Central memory CD4-positive, alpha-beta T cell (primary cell): ENCODE measurements at places on chromosomes 6 and 20.
A peak's percentile ranks its signal among the peaks of the same experiment; 100 is the strongest.

DNA sequence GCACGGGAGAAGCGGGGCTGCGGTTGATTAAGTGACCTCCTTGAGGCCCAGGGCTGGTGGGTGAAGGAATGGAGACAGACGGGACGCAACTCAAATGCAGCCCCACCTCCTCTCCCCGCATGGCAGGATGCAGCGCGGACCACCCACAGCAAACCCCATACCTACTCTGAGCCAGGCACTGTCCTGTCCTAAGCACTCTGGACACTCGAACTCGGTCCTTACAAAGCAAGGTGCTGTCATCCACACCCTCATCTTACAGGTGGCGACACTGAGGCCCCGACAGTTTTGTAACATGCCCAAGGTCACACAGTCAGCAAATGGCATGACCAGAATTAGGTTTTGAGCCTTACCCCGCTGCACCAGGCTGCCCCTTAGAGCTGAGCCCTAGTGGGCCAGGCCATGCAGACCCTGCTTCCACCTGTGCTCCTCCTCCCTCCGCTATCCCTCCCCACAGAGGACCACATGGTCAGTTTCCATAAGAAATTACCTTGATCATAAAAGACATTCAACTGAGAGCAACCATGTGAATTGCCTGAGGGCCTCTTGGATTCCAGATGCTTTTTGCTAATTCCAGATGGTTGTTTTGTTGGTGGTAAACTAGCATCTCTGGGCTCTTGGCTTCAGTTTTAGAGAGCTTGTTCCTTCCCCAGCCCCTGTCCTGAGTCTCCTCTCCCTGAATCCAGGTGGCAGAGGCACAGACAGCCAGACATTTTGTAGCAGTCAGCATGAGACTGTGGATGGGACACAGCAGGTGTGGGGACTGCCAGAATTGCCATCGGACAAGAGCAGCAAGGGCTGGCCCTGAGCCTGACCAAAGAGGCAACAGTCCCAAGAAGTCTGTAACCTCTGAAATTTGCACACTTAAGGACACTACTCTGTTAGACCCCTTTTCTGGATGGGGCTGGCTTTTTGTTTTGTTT lies 171.9 kb upstream of the PMEPA1 start:
- DNase-seq: no peak

DNA sequence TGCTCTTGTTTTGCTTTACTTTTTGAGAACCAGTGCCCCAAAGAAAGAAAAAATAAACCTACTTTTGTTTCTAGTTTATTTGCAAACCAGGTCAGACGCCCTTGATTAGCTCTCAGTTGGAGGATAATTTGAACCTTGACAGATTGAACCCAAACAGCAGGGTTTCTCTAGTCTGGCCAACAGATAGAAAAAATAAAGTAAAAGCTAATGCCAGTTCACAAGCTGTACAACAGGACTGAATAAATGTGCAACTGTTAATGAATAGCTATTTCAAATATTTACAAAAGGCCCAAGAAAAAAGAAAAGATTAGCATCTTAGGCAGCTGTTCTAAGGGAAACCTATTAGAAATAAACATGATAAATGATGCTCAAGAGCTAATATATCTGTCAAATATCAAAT lies 331.8 kb downstream of the CDKAL1 start:
- DNase-seq: no peak

- no peak for DNase-seq
Observed at GRCh38 chr6:3888153-3888957, 39.2 kb downstream of the FAM50B start.

DNA sequence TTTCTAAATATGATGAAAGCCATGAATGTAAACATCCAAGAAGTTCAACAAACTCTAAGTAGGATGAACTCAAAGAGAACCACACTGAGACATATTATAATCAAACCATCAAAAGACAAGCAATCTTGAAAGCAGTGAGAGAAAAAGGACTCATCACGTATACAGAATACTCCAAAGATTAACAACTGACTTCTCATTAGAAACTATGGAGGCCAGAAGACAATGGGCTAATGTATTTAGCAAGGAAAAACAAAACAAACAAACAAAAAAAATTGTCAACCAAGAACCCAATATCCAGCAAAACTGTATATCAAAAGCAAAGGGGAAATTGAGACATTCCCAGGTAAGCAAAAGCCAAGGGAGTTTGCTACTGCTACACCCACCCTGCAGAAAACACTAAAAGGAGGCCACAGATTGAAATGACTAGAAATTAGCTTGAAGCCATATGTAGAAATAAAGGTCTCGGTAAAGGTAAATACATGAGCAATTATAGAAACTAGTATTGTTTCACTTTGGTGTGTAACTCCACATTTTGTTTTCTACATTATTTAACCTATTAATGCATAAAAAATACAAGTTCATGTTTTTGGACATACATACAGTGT lies 301.1 kb upstream of the QKI start:
- no peak for DNase-seq

GRCh38 chr20:1334370-1334731 lies 5.4 kb upstream of the SDCBP2 start:
- no peak for DNase-seq

DNA sequence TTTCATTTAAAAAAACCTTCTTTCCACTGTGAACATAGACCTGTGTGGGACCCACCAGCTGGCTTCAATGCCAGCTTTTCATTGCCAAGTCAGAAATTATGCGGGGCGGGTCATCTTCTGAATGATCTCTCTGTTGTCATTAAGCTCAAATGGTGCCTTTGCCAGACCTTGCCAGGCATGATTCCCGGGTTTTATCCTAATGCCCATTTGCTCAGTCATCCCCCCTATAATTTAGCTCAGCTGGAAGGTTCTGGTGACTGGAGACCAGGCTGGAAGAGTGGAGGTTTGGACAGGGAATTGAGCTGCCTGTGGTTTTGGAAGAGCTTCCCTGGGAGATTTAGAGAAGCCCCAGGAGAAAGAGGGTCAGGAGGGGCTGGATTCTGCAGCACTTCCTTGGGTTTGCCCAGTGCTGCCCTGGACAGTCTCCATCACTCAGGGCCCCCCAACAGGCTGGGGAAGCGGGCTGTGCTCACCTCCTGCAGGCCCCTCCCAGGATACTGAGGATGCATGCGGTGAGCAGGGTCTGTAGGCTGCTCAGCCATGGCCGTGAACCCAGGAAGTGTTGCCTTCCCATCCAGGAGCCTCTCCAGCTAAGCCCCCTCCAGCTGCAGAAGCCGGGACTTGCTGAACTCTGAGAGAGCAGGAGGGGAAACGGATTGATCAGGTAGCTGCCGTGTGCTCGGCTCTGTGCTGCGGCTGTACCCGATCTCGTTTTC lies 273.0 kb downstream of the CDH4 start:
- no peak for DNase-seq

DNA sequence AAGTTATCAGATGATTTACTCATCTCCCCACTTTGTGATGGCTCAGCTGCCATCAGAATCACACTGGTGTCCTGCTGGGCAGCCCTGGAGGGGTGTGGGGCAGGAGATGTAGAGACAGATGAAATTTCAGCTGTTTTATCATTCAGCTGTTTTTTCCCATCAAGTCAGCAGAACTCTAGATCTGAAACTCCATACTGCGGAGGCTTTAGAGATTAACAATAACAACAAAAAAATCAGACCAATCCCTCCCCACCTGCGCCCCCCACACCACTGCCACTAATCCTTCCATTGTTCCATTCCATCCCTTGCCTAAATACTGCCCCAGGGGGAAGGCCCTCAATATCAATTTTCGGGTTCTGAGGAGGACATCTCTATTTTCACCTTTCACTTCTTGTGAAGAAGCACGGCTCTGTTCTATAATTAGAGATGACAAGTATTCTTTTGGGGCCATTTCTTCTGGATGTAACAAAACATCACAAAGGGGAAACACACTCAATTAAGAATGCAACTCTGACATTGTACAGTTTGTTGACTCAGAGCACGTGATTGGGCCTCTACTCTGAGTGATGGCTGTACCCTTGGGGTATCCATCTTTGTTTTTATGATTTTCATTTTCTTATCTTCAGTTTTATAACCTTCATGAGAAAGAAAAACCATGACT lies 396.3 kb downstream of the ZFAND3 start:
- no peak for DNase-seq

DNA sequence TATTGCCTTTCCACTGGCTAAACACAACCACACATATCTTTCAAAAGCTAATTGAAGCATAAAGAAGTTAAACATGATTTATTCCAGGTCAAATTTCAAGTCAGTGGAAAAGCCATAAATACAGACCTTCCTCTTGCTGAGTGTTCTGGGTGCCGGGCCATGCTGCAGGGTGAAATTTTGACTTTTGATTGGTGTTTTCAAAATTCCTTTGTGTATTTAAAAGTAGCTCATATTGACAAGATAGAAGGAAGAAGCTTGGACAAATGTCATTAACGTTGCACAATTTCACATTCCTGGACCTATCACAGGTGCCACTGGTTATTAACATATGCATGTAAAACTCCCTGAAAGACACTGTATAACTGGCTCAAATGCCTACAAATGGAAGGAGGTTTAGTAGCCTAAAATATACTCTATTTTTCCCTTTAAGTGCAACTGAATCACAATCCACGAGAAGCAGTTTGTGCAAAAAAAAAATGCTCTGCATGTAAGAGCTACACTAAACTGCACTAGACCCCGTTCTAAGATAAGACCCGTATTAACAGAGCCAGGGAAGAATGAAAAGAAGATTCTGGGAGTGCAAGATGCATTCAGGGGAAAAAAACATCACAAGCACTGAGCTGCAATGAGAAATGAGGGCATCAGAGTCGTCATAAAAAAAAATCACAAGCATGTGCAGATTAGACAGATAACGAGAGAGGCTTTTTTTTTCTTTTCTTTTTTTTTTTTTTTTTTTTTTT lies 30.4 kb downstream of the ATXN1 start:
- peak; percentile 56 for DNase-seq

DNA sequence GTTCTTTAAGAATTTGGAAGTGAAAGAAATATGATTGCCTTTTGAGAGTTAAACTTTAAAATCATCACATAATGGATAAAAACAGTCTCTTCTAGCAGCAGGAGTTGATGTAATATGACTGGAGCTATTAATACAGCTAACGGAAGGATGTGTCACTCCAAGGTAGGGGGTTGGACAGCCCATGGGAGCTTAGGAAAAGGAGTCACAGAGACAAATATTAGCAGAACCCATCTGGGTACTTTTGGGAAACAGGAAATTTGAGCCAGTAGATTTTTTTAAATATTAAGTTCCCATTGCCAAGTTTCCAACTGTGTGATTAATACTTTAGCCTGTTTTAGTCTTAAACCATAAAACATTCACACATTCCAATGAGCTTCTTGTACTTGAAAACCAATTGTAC lies 164.7 kb upstream of the RIMS1 start:
- DNase-seq: no peak

DNA sequence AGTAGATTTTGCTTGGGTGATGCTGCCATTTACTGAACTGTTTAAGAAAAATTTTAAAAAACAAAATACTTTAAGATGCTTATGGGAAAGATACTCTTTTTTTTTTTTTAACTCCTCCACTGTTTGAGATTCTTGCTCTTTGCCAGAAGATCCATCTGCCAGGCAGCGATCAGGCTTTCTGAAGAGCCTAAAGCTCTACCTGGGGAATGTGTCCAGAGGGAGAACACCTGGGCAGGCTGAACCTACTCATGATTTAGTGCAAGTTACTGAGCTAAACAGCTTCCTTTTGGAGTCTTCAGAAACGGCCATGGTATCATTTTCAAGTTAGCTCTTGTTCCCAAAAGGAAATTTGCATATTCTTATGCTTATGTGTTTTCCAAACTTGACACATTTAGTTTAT lies 23.5 kb upstream of the MLIP start:
- no peak for DNase-seq

GRCh38 chr6:95847061-95847460 lies 168.7 kb upstream of the FUT9 start:
- DNase-seq: no peak

GRCh38 chr20:19903168-19903811 lies 113.9 kb upstream of the NAA20 start:
- DNase-seq: peak; percentile 6

- DNase-seq: no peak
Observed at GRCh38 chr6:161064915-161065314, 73.3 kb downstream of the MAP3K4 start.

DNA sequence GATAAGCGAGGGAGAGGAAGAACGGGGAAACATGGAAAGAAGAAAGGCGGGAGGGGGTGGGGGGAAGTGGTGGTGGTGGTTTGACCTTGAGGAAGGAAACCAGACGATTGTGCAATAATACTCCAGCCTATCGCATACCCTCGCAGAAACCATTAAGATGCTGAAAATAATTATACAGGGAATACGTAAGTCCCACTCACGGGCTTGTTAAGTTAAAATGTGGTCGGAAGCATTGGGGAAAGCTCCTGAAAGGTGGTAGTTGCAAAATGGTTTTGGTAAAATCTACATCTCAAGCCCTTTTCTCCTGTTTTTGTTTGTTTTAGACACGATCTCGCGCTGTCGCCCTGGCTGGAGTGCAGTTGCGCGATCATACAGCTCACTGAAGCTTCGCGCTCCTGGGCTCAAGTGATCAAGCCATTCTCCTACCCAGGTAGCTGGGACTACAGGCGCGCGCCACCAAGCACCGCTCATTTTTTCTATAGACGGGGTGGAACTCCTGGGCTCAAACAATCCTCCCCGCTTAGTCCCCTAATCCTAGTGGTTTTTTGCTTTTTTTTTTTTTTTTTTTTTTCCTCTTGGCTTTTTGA lies 128.9 kb upstream of the ZNF184 start:
- no peak for DNase-seq

DNA sequence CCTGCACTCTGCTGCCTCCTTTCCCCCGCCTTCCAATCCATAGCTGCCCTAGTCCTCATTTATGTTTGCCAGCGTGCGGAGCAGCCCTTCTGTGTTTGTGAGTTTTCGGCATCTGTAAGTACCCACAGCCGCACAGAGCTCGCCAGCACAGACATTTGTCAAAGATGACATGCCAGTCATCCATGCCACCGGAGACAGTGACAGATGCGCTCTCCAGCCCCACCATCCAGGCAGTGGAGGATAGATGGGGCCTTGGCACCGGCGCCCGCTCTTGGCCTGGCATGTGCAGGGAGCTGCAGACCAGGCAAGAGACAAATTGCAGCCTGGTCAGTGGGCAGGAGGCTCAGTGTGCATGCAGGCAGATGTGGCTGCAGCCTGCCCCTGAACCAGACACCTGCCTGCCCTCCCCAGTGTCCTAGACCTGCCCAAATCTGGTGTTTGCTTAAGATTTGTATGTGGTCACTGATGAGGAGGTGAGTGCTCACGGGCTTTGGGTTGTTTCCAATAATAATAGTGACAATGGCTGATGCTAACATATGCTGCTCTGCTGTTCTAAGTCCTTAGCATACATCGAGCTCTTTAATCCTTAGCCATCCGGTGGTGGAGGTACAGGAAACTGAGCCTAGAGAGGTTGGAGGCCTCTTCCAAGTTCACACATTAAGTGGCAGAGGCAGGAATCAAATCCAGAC lies 78.1 kb downstream of the UNC5CL start:
- DNase-seq: no peak
